ENCODE measurements at places on chromosomes 3 and 15. TPM values are rescaled to one million over a fixed set of nuclear protein-coding genes. Genes with fewer than 3 reads are reported as not detected.

GATA2 gene
- 8.3 TPM for total RNA-seq

LRRK1 gene
- total RNA-seq = 3.0 TPM

CNTN6 gene
- not detected for total RNA-seq

FGD5 gene
- total RNA-seq = 15.2 TPM

FRMD5 gene
- total RNA-seq = 44.0 TPM

SAMD7 gene
- not detected for total RNA-seq

PIF1 gene
- 0.35 TPM for total RNA-seq

SPSB4 gene
- total RNA-seq = 7.3 TPM

PRTG gene
- total RNA-seq = 0.67 TPM

HYAL1 gene
- 66.5 TPM for total RNA-seq

UROC1 gene
- not detected for total RNA-seq

GOLGA6L4 gene
- total RNA-seq = 1.0 TPM

EFCAB12 gene
- total RNA-seq = not detected

MRPL3 gene
- 56.9 TPM for total RNA-seq

CAPN3 gene
- 2.6 TPM for total RNA-seq

MME gene
- total RNA-seq = 3.2 TPM

PIGZ gene
- total RNA-seq = 2.2 TPM

SST gene
- not detected for total RNA-seq

SUCLG2 gene
- total RNA-seq = 94.1 TPM

TGM5 gene
- not detected for total RNA-seq

Measured in Right ventricle myocardium superior (tissue), 1 donor.